ENCODE measurements at places on chromosomes 3 and 15. TPM values are rescaled to one million over a fixed set of nuclear protein-coding genes. Genes with fewer than 3 reads are reported as not detected.

Gene FANCD2OS
- total RNA-seq = not detected

Gene FETUB
- not detected for total RNA-seq

Gene C3orf85
- total RNA-seq = not detected

Gene RPLP1
- total RNA-seq = 1,890 TPM

Gene CHAC1
- total RNA-seq = 0.61 TPM

Gene CCK
- total RNA-seq = not detected

Gene TPM1
- total RNA-seq = 24.7 TPM

Gene LRRC15
- not detected for total RNA-seq

Gene PTX3
- total RNA-seq = 0.57 TPM

Gene PLA2G4B
- total RNA-seq = 14.6 TPM

DNA sequence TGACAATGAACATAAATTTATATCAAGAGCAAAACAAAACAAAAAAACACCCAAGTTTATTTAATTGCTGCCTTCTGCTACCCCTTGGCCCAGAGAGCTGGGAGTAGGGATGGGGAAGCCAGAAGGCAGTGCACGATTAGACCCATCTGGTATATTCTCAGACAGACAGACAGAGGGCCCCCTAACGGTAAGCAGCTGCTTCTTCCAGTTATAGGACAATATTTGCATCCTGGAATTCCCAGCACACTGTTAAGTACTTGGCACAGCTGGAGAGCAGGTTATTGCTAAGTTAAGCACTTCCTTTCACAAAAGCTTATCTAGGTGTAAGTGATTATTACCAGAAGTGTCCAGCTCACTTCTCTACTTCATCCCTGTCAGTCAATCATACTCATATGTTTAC, 39.3 kb downstream of the C2CD4B start:
- no peak for DNase-seq
- H3K27me3 ChIP-seq = no peaks in the 10 kb centered on the region
- no peak overlapping the region for H3K27ac ChIP-seq
- no peaks in the 10 kb centered on the region for H3K36me3 ChIP-seq

DNA sequence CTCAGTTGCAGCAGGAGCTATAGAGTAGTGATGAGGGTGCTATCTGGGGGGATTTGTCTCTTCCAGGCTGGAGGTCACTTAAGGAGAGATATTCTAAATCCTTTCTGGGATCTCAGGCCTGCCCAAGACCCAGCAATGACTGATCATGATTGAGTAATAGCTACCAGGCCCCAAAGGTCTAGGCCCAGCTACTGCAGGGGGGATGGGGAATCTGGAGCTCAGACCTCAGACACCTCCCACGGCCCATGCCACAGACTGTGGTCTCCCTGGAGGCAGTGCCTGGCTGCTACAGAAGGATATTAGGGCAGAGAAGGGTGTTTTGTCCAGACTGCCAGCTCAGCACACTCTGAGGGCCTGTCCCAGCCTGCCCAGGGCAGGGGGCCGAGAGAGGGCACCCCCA, 6.9 kb downstream of the SLC38A3 start:
- H3K36me3 ChIP-seq = no peaks in the 10 kb centered on the region
- H3K4me3 ChIP-seq = no peak overlapping the region
- DNase-seq = no peak
- H3K4me1 ChIP-seq = no peaks in the 10 kb centered on the region

DNA sequence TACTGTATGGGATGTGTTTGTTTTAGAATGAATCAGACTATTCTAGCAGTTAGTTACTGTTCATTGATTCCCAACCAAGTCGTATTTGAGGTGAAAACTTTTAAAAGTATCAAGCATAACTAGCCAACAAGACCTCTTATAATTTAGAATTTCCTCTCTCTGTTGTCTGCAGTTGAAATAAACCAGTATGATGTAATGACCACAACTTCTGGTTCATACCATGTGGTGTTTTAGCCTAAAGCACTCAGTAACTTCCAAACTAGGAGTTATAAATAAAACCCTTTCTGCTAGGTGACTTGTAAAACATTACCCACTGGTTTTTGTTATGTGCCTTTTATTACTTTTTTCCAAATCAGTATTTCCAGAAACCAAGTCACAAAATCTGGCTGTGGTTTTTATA, 19.8 kb upstream of the P2RY12 start:
- no peak for DNase-seq
- no peak overlapping the region for H3K4me3 ChIP-seq
- no peaks in the 10 kb centered on the region for H3K4me1 ChIP-seq

GRCh38 chr3:55910543-55910942, 423.4 kb upstream of the WNT5A start:
- H3K36me3 ChIP-seq = no peaks in the 10 kb centered on the region
- no peak overlapping the region for H3K4me3 ChIP-seq
- H3K4me1 ChIP-seq = no peaks in the 10 kb centered on the region
- H3K27ac ChIP-seq = no peak overlapping the region

DNA sequence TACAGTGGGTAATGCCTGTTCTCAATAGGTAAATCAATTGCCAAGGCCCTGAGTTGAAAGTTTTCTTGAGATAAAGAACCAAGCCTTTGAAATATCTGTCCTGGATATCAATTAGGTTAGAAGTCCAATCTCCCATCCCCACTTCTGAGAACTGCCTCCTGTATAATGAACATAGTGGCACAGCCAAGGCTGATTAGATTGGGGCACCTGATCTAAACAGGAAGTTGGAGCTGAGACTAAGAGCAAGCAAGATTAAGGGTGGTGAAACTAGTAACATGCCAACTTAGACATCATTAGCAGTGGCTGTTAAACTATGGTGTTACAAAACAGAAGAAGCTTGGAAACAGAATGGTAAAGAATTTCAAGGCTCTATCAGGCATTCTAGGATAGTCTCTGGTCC, 137.7 kb upstream of the TMEM108 start:
- no peaks in the 10 kb centered on the region for H3K4me1 ChIP-seq
- no peaks in the 10 kb centered on the region for H3K36me3 ChIP-seq
- H3K27me3 ChIP-seq = no peaks in the 10 kb centered on the region
- H3K27ac ChIP-seq = no peak overlapping the region
- H3K4me3 ChIP-seq = no peak overlapping the region

GRCh38 chr3:15477951-15478639, 43.4 kb downstream of the COLQ start:
- H3K4me1 ChIP-seq = no peaks in the 10 kb centered on the region
- H3K27me3 ChIP-seq = no peaks in the 10 kb centered on the region
- no peak overlapping the region for H3K27ac ChIP-seq
- no peak overlapping the region for H3K4me3 ChIP-seq
- DNase-seq = no peak

DNA sequence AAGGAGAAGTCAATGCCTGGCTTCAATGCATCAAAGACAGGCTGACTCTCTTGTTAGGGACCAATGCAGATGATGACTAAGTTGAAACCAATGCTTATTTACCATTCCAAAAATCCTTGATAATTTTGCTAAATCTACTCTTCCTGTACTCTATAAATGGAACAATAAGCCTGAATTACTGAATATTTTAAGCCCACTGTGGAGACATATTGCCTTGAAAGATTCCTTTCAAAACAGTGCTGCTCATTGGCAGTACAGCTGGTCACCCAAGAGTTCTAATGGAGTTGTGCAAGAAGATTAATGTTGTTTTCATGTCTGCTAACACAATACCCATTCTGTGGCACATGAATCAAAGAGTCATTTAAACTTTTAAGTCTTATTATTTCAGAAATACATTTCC, 181.0 kb upstream of the CBLB start:
- no peaks in the 10 kb centered on the region for H3K36me3 ChIP-seq
- no peaks in the 10 kb centered on the region for H3K4me1 ChIP-seq
- no peak for DNase-seq
- H3K27ac ChIP-seq = no peak overlapping the region
- no peaks in the 10 kb centered on the region for H3K27me3 ChIP-seq

GRCh38 chr3:175107231-175107630, 248.1 kb downstream of the NAALADL2 start:
- no peak for DNase-seq
- H3K36me3 ChIP-seq = no peaks in the 10 kb centered on the region
- no peak overlapping the region for H3K4me3 ChIP-seq
- no peak overlapping the region for H3K27ac ChIP-seq
- H3K4me1 ChIP-seq = no peaks in the 10 kb centered on the region

DNA sequence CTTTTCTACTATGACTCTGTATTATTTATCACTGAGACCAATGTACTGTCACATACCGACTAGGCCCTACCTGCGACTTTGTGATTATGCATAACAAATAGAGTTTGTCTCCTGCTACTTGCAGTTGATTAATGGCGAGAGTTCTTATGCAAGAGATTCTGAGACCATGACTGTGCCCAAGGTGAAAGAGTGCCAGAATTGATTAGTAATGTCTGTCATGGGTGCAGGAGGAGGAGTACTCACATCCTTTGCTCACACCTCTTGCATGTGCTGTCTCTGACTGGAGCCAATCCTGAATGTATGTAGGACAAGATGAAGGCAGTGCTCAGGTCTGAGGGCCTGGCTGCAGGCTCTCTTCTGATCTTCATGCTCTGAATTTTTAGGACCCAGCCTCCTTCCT, 260.7 kb downstream of the THSD4 start:
- H3K27me3 ChIP-seq = no peaks in the 10 kb centered on the region
- peaks cover 20% of the 10 kb centered on the region for H3K4me1 ChIP-seq
- DNase-seq = no peak
- no peak overlapping the region for H3K4me3 ChIP-seq
- H3K27ac ChIP-seq = no peak overlapping the region
- H3K36me3 ChIP-seq = no peaks in the 10 kb centered on the region

- H3K4me1 ChIP-seq = no peaks in the 10 kb centered on the region
- no peak overlapping the region for H3K4me3 ChIP-seq
- no peaks in the 10 kb centered on the region for H3K36me3 ChIP-seq
- no peak for DNase-seq
These were observed 203.9 kb downstream of the TLE3 start for GRCh38 chr15:69893863-69894262.

GRCh38 chr3:15660055-15660935, 58.8 kb downstream of the BTD start:
- no peak for DNase-seq
- no peak overlapping the region for H3K27ac ChIP-seq
- H3K4me3 ChIP-seq = no peak overlapping the region
- no peaks in the 10 kb centered on the region for H3K27me3 ChIP-seq
- no peaks in the 10 kb centered on the region for H3K4me1 ChIP-seq

- H3K36me3 ChIP-seq = no peaks in the 10 kb centered on the region
- H3K27ac ChIP-seq = no peak overlapping the region
- no peaks in the 10 kb centered on the region for H3K4me1 ChIP-seq
- no peaks in the 10 kb centered on the region for H3K27me3 ChIP-seq
- DNase-seq = no peak
These were observed 10.7 kb upstream of the VPS8 start for GRCh38 chr3:184801241-184801785.

DNA sequence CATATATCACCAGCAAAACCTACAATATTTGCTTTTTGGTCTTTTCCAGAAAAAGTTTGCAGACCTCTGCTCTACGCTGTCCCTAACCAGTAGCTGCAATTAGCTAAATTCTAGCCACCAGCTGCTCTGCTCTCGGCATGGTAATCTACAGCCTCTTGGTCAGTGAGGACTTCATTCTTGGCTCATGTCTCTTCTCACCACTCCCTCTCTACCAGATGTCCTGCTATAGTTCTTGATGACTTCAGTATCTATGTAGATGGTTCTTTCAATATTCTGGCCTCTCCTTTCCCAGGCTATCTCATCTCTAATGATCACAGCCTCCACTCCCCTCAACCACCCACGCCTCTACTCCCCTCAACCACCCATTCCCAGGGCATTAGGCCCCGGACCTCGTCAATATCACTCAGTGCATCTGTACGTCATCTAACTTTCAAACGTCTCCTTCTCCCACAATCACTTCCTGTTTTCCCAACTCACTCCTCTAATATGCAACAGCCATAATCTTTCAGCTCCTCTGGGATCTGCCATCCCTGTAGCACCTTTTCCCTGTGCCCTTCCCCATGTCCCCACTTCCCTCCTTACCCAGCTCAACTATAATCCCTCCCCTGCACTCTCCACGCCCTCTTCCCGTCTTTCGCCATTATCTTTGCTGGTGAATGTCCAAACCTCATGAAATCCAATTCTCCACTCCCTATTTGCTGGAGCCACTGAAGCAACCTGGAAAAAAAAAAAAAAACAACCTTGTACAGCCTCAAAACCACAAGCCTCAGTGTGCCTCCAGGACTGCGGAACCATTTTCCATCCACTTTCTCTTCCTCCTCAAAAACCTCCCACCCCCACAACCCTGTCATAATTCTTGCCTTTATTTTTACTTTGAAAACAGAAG, 429.4 kb upstream of the PROK2 start:
- H3K27me3 ChIP-seq = no peaks in the 10 kb centered on the region
- no peaks in the 10 kb centered on the region for H3K36me3 ChIP-seq
- no peaks in the 10 kb centered on the region for H3K4me1 ChIP-seq
- no peak overlapping the region for H3K27ac ChIP-seq
- no peak overlapping the region for H3K4me3 ChIP-seq

DNA sequence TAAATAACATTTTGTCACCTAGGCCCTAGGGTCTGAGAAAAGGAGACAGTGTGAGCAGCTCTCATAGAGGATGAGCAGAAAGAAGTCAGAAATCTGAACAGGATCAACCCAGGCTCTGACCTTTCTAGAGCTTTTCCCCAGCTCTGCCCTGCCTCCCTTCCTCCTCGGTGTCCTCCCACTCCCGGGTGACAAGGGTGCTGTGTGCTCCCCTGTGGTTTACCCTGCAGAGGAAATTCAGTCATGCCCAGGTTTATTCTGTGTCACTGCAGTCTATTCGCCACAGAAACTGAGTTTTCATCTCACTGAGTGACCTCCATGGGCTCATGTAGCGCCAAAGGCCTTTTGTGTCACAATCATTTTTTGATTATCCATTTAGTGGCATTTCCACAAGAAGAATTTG, 76.6 kb downstream of the IL12A start:
- H3K27me3 ChIP-seq = no peaks in the 10 kb centered on the region
- no peak overlapping the region for H3K27ac ChIP-seq
- DNase-seq = no peak

- H3K4me1 ChIP-seq = no peaks in the 10 kb centered on the region
- DNase-seq = no peak
- H3K27me3 ChIP-seq = no peaks in the 10 kb centered on the region
- no peaks in the 10 kb centered on the region for H3K36me3 ChIP-seq
- H3K27ac ChIP-seq = no peak overlapping the region
These were observed 152.0 kb downstream of the OPA1 start for GRCh38 chr3:193744822-193745684.

GRCh38 chr15:62985768-62986167, 56.8 kb upstream of the TPM1 start:
- no peak for DNase-seq
- no peaks in the 10 kb centered on the region for H3K4me1 ChIP-seq
- no peak overlapping the region for H3K27ac ChIP-seq
- H3K4me3 ChIP-seq = no peak overlapping the region
- H3K27me3 ChIP-seq = no peaks in the 10 kb centered on the region

DNA sequence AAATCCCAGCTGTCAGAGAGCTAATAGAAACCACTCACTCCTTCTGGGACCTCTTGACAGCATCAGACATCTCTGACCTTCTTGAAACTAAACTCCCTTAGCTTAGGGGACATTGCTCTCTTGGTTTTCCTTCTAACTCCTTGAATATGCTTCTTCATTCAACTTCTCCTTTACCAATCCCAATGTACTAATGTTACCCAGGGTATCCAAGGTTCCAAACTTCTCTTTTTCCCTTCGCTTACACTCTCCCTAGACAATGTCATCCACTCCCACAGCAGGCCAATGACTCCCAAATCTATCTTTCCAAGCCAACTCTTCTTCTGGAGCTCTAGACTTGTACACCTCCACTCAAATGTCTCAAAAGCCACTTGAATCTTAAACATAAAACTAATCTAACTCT, 14.6 kb downstream of the HEXA start:
- DNase-seq = no peak
- no peaks in the 10 kb centered on the region for H3K27me3 ChIP-seq
- H3K4me1 ChIP-seq = peaks cover 11% of the 10 kb centered on the region
- no peak overlapping the region for H3K27ac ChIP-seq
- H3K36me3 ChIP-seq = no peaks in the 10 kb centered on the region

- no peaks in the 10 kb centered on the region for H3K27me3 ChIP-seq
- H3K36me3 ChIP-seq = no peaks in the 10 kb centered on the region
- H3K4me1 ChIP-seq = no peaks in the 10 kb centered on the region
- DNase-seq = no peak
- no peak overlapping the region for H3K27ac ChIP-seq
These were observed 175.1 kb upstream of the KBTBD8 start for GRCh38 chr3:66823009-66823397.

All from naive thymus-derived CD4-positive, alpha-beta T cell (primary cell).